Sigmoid colon (tissue), 7 donors: ENCODE measurements at places on chromosomes 7 and 10.

DNA sequence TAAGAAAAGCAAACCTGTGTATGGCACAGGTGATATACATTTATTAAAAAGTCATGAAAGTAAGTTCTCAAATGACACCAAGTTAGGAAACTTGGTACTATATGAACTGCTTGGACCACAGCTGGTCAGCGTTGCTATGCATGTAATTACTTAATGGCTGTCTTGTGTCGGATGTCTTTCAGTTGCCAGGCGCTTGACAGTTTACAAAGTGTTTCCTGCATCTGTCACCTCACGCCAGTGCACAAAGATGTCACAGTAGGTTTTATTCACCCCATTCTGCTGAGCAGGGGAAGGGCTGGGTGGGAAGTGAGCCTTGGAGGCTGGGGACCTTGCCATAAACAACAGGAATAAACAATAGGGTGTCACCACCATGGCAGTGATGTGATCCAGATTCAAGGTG lies 35.8 kb downstream of the ADAM12 start:
- H3K36me3 ChIP-seq, result no peaks in the 10 kb centered on the region
- H3K27ac ChIP-seq, result no peak overlapping the region
- H3K4me1 ChIP-seq, result no peaks in the 10 kb centered on the region
- DNase-seq, result no peak

DNA sequence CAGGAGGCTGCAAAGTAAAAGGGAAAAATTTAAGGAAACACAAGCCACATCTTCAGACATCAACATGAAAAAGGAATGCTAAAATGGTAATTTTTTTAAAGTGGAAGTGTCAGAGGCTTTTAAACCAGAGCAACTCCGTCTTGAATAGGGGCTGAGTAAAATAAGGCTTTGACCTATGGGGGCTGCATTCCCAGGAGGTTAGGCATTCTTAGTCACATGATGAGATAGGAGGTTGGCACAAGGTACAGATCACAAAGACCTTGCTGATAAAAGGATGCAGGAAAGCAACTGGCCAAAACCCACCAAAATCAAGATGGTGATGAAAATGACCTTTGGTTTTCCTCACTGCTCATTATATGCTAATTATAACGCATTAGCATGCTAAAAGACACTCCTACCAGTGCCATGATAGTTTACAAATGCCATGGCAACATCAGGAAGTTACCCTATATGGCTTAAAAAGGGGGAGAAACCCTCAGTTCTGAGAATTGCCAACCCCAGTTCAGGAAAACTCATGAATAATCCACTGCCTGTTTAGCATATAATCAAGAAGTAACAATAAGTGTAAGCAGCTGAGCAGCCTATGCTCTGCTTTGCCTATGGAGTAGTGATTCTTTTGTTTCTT lies 128.3 kb downstream of the SKAP2 start:
- no peaks in the 10 kb centered on the region for H3K4me1 ChIP-seq
- H3K36me3 ChIP-seq, result no peaks in the 10 kb centered on the region
- H3K4me3 ChIP-seq, result no peak overlapping the region
- no peak for DNase-seq

GRCh38 chr7:1640376-1641172 lies 29.5 kb upstream of the ELFN1 start:
- H3K36me3 ChIP-seq, result no peaks in the 10 kb centered on the region
- H3K27ac ChIP-seq, result no peak overlapping the region
- no peak for DNase-seq
- no peak overlapping the region for H3K4me3 ChIP-seq
- no peaks in the 10 kb centered on the region for H3K27me3 ChIP-seq
- no peaks in the 10 kb centered on the region for H3K4me1 ChIP-seq

- H3K27me3 ChIP-seq, result no peaks in the 10 kb centered on the region
- H3K4me3 ChIP-seq, result no peak overlapping the region
- H3K36me3 ChIP-seq, result peaks cover 30% of the 10 kb centered on the region
- no peak for DNase-seq
Measured at GRCh38 chr10:75024971-75025523, 86.4 kb upstream of the SAMD8 start.

DNA sequence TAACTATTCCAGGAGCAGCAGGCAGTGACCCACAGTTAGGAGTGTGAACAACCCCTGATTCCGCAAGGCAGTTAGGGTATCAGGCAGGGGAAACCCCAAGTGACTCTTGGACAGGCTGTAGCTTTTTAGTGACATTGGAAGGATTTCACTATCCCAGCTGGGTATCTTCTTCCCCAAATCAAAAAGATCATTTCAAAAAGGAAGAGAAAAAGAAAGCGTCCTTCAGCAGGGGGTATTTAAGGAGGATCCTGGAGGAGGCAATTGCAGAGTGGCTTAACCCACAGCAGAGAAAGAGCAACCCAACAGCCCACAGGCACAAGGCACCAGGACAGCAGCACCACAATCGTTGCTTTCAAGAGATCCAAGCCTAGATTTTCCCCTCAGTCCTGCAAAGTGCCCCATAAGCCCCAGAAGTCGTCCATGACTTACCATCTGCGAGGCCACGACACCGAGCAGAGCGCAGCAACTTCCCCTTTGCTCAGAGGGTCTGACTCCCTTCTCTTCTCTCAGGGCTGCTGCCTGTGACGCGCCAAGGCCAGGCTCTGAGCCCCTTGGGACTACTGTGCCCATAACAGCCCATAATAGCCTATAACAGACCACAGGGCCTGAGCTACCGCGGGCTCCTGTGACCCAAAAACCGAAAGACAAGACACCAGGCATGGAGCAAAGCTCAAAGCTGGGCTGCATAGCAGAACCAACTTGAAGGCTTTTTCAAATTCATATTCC lies 19.8 kb downstream of the PIK3AP1 start:
- H3K36me3 ChIP-seq, result no peaks in the 10 kb centered on the region
- H3K4me1 ChIP-seq, result no peaks in the 10 kb centered on the region
- no peak overlapping the region for H3K4me3 ChIP-seq
- H3K27me3 ChIP-seq, result no peaks in the 10 kb centered on the region
- H3K27ac ChIP-seq, result no peak overlapping the region
- no peak for DNase-seq

DNA sequence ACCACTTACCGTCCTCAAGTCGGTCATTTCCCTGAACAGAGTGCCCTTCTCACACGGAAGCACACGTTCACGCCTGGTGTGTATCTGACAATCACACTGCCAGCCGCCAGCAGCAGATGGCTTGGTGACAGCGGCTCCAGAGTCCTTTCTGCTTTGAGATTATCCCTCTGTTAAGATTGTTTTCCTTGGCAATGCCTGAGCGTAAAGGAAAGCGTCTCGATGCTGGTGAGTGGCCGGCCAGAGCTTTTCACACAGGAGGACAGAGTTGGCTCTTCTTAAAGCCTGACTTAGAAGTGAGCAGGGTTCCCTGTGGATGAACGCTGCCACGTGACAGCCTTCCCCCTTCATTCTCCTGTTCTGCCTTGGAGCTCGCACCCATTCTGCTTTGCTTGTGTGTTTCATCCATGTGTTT lies 22.1 kb upstream of the PRKAR1B start:
- H3K4me3 ChIP-seq, result no peak overlapping the region
- DNase-seq, result peak; percentile 66
- no peak overlapping the region for H3K27ac ChIP-seq
- H3K27me3 ChIP-seq, result no peaks in the 10 kb centered on the region

DNA sequence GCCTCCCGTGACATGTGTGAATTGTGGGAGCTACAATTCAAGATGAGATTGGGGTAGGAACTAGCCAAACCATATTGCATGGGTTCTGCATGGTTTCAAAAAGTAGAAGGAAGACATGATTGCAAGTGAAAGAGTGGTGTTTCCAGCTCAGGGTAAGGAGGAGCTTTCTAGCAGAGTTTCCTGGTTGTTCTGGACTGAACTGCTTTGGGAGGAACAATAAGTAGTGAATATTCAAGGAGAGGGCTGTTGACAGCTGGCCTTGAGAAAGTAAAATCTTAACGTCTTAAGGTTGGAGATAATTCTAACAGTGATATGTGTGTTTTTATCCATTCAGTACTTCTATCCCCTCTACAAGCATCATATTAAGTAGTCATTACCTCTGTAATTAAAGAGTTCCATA lies 62.2 kb upstream of the PRKG1 start:
- no peaks in the 10 kb centered on the region for H3K4me1 ChIP-seq
- H3K4me3 ChIP-seq, result no peak overlapping the region
- no peaks in the 10 kb centered on the region for H3K36me3 ChIP-seq
- H3K27ac ChIP-seq, result no peak overlapping the region
- H3K27me3 ChIP-seq, result no peaks in the 10 kb centered on the region

- DNase-seq, result no peak
- H3K27me3 ChIP-seq, result no peaks in the 10 kb centered on the region
- peaks cover 35% of the 10 kb centered on the region for H3K36me3 ChIP-seq
- H3K4me1 ChIP-seq, result no peaks in the 10 kb centered on the region
Measured at GRCh38 chr7:70788276-70788675, 343.7 kb upstream of the GALNT17 start.

DNA sequence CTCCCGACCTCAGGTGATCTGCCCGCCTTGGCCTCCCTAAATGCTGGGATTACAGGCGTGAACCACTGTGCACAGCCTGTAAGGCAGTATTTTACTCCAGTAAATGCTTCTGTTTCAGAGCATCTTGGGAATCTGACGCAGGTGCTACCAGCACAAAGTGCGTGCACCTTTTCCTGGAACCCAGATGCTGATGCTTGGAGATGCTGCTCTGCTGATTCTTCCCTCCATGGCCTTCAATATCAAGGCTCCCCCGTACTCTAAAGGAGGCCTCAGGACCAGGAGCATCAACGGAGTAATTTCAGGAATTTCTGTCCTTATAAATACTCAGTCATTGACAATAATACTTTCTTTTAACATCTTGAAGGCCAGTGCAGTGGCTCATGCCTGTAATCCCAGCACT lies 23.5 kb downstream of the DENND2A start:
- no peak overlapping the region for H3K27ac ChIP-seq
- H3K4me1 ChIP-seq, result no peaks in the 10 kb centered on the region
- H3K27me3 ChIP-seq, result no peaks in the 10 kb centered on the region
- no peaks in the 10 kb centered on the region for H3K36me3 ChIP-seq
- H3K4me3 ChIP-seq, result no peak overlapping the region
- DNase-seq, result no peak

DNA sequence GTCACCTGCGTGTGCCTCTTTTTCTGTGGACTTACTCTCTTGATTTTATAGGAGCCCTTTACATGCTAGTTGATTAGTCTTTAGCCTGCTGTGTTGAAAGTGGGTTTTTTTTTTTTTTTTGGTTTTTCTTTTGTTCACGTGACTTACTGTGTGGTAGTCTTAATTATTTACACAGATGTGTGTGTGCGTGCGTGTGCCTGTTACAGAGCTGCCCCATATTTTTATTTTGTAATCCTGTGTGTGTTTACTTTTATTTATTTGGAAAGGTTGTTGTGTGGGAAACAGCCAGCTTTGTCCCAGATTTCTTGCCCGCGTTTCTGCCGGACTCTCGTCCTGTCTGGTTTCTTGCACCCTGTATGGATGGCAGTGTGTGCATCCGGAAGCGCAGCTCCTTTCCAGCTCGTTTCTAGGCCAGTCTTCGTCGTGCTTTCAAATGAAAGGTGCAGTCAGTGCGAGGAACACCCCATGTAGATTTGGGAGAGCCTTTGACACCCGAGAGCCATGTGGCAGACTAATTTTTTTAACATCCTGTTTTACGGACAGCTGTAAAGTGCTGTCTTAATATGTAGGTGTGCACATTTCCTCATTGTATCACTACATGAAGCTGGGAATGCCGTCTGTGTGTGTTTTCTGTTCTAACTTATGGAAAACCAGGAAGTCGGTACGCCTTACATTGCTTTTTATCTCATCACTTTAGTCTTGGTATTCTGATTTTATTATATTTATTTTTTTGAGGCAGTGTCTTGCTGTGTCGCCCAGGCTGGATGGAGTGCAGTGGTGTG lies 55.6 kb downstream of the DNAJB6 start:
- H3K27ac ChIP-seq, result no peak overlapping the region
- DNase-seq, result peak; percentile 13
- H3K4me1 ChIP-seq, result peaks cover 24% of the 10 kb centered on the region

- H3K4me3 ChIP-seq, result no peak overlapping the region
- DNase-seq, result no peak
- no peaks in the 10 kb centered on the region for H3K27me3 ChIP-seq
- no peaks in the 10 kb centered on the region for H3K36me3 ChIP-seq
Measured at GRCh38 chr10:70528741-70529362, 50.3 kb downstream of the PALD1 start.

GRCh38 chr7:155738652-155739537 lies 73.4 kb downstream of the SHH start:
- H3K4me1 ChIP-seq, result no peaks in the 10 kb centered on the region
- peak; percentile 77 for DNase-seq
- no peak overlapping the region for H3K4me3 ChIP-seq
- no peak overlapping the region for H3K27ac ChIP-seq
- H3K36me3 ChIP-seq, result peaks cover 11% of the 10 kb centered on the region
- H3K27me3 ChIP-seq, result no peaks in the 10 kb centered on the region

GRCh38 chr7:30703756-30704155 lies 21.5 kb upstream of the CRHR2 start:
- no peaks in the 10 kb centered on the region for H3K4me1 ChIP-seq
- no peaks in the 10 kb centered on the region for H3K36me3 ChIP-seq
- no peaks in the 10 kb centered on the region for H3K27me3 ChIP-seq
- H3K27ac ChIP-seq, result no peak overlapping the region
- no peak overlapping the region for H3K4me3 ChIP-seq
- no peak for DNase-seq

- no peaks in the 10 kb centered on the region for H3K4me1 ChIP-seq
- no peaks in the 10 kb centered on the region for H3K27me3 ChIP-seq
- no peak overlapping the region for H3K4me3 ChIP-seq
- no peak for DNase-seq
Measured at GRCh38 chr7:16918288-16918895, 36.6 kb upstream of the AGR3 start.

DNA sequence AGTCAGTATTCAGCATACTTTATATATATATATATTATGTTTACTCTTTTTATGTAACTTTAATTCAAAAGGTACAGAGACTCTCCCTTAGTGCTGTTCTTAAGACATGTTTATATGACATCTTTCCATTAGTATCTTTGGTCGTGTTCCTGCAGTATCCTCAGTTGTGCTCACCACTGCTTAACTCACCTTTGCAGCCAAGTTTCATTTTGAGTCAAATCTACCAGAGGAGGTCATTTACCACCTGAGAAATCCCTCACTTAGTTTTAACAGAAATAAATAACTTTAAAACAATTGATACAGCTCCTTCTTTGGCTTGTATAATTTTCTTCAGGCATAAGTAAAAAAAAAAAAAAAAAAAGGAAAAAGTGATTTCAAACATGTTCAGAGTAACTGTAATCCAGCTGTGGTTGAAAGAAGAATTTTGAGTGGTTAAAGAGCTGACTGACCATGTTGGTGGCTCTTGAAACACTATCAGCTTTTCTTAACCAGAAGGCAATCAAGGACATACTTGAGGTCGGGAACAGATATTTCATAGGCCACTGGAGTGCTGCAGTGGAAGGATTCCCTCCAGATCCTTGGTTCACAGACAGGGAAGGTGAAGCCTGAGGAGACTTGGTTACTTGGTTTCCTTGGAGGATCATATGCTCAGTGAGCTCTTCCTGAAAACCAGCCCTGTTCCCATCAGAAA lies 116.8 kb downstream of the AUTS2 start:
- no peak overlapping the region for H3K27ac ChIP-seq
- H3K36me3 ChIP-seq, result no peaks in the 10 kb centered on the region
- H3K4me3 ChIP-seq, result no peak overlapping the region
- peaks cover 8% of the 10 kb centered on the region for H3K4me1 ChIP-seq
